ENCODE measurements at places on chromosomes 6 and 20.
A peak's percentile ranks its signal among the peaks of the same experiment; 100 is the strongest.

DNA sequence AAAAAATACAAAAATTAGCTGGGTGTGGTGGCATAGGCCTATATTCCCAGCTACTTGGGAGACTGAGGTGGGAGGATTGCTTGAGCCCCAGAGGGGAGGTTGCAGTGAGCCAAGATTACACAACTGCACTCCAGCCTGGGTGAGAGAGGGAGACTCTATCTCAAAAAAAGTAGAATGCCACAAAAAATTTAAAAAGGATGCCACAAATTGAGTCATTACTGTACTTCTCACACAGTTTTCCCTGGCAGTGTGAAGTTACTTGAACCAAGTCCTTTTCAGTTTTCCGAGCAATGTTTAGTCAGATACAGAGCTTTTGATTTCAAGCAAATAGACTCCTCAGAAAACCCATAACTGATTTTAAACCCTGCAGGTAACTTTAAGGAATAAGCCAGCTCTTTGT lies 53.3 kb downstream of the TNFRSF21 start:
- no peaks in the 10 kb centered on the region for H3K4me1 ChIP-seq
- no peak overlapping the region for H3K27ac ChIP-seq
- no peak overlapping the region for H3K4me3 ChIP-seq

DNA sequence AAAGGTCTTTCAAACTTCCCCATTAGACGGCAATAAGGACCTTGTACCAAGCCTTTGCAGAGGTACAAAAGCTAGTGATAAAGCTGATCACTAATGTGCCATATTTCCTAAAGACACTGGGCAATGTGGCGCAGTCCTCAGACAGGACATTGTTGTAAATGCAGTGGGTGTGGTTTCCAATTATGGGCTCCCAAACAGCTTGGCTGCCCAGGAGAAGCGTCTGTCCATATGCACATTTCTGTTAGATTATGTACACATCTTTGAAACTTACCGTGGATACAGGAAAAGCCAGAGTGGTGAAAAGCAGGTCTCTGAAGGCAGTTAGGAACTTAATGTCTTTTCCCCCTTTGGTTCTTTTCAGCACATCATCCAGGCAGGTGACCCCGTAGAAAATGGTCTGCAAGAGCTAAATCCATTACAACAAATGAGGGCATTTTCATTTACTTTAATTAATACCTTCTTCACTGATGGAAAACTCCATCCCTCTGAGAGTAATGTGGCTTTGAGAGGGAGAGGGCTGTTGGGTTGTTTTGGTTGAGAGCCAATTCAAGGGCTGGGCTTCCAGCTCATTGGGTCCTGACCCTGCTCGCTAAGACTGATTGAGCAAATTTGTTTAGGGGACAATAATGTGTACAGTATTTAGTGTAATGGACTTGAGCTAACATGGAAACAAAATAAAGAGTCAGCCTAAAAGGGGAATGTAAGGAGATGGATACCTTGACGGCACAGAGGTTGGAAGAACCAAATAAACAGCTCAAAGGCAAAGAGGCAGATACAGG lies 10.4 kb downstream of the ADTRP start:
- no peak overlapping the region for H3K4me3 ChIP-seq
- DNase-seq = no peak
- H3K36me3 ChIP-seq = no peaks in the 10 kb centered on the region
- peaks cover 3% of the 10 kb centered on the region for H3K4me1 ChIP-seq
- no peak overlapping the region for H3K27ac ChIP-seq
- H3K27me3 ChIP-seq = peaks cover 2% of the 10 kb centered on the region

DNA sequence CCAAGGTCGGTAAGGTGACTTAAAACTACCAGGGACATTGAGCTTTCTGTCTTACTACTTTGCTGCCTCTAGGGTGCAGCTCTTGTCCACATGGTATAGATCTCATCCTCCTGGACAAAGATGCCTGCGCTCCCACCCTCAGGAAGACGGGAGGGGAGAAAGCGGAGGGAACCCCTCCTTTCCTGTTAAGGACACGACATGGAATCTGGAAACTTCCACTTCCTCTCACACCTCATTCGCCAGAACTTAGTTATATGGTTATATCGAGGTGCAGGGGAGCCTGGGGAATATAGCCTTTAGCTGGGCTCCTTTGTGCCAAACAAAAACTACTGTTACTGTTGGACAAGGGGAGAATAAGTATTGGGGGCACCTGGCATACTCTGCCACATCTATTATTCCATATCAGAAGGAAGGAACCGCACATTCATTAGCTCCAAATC lies 224.3 kb upstream of the TSHZ2 start:
- H3K36me3 ChIP-seq = no peaks in the 10 kb centered on the region
- H3K4me1 ChIP-seq = no peaks in the 10 kb centered on the region
- H3K27ac ChIP-seq = no peak overlapping the region

DNA sequence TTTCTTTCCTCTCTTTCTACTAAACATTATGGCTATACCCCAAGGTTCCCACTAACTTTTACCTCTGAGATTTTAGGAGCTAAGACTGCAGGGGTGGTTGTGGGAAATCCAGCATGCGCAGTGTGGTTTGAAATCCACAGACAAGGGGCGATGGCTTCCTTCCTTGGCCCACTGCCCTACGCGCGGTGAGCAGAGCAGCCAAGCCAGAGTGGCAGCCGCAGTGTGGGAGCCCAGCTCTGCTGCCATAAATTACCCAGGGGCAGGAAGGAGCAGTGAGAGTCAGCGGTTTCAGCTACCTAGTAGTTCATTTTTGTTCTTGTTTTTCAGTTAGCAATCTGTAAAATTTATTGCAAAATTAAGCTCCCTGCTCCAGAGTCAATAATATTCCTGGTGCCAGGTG lies 101.4 kb downstream of the BMP2 start:
- no peak overlapping the region for H3K27ac ChIP-seq
- H3K36me3 ChIP-seq = no peaks in the 10 kb centered on the region
- no peak for DNase-seq
- H3K4me1 ChIP-seq = no peaks in the 10 kb centered on the region
- H3K27me3 ChIP-seq = no peaks in the 10 kb centered on the region

- H3K36me3 ChIP-seq = peaks cover 74% of the 10 kb centered on the region
- H3K4me1 ChIP-seq = peaks cover 89% of the 10 kb centered on the region
- H3K27ac ChIP-seq = peak overlapping the region; percentile 44
- DNase-seq = no peak
- no peaks in the 10 kb centered on the region for H3K27me3 ChIP-seq
Observed at GRCh38 chr6:111861431-111861885, 11.8 kb downstream of the FYN start.

GRCh38 chr20:5722927-5723326 lies 27.3 kb upstream of the SHLD1 start:
- no peak overlapping the region for H3K27ac ChIP-seq
- DNase-seq = no peak
- no peaks in the 10 kb centered on the region for H3K36me3 ChIP-seq
- peaks cover 2% of the 10 kb centered on the region for H3K4me1 ChIP-seq
- H3K4me3 ChIP-seq = no peak overlapping the region

- H3K27ac ChIP-seq = no peak overlapping the region
- no peak for DNase-seq
- no peak overlapping the region for H3K4me3 ChIP-seq
- peaks cover 3% of the 10 kb centered on the region for H3K4me1 ChIP-seq
Observed at GRCh38 chr20:25178563-25179438, 16.7 kb upstream of the ENTPD6 start.

- no peak for DNase-seq
- no peaks in the 10 kb centered on the region for H3K4me1 ChIP-seq
- H3K27ac ChIP-seq = no peak overlapping the region
- peaks cover 3% of the 10 kb centered on the region for H3K36me3 ChIP-seq
Observed at GRCh38 chr20:32497589-32498224, 87.4 kb downstream of the NOL4L start.

DNA sequence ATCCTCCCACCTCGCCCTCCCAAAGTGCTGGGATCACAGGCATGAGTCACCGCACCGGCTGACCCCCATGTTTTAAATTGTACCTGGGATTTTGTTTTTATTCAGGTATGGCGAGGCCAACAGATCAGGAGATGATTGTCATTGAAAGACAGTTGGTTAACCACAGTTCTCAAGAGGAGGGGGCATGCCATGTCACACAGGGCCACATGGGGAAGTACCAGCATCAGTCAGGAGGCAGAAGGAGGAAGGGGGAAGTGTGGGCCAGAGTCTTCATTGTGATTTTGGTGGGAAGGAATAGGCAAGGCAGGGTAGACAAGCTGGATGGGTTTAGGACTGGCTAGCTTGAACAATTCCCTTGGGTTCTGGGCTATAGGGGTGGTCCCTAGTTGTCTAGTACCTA lies 9.9 kb upstream of the MMP9 start:
- DNase-seq = no peak
- peaks cover 13% of the 10 kb centered on the region for H3K27me3 ChIP-seq
- H3K36me3 ChIP-seq = no peaks in the 10 kb centered on the region

- H3K4me1 ChIP-seq = no peaks in the 10 kb centered on the region
- H3K36me3 ChIP-seq = no peaks in the 10 kb centered on the region
- H3K27ac ChIP-seq = no peak overlapping the region
Observed at GRCh38 chr20:6966721-6967120, 199.2 kb downstream of the BMP2 start.

DNA sequence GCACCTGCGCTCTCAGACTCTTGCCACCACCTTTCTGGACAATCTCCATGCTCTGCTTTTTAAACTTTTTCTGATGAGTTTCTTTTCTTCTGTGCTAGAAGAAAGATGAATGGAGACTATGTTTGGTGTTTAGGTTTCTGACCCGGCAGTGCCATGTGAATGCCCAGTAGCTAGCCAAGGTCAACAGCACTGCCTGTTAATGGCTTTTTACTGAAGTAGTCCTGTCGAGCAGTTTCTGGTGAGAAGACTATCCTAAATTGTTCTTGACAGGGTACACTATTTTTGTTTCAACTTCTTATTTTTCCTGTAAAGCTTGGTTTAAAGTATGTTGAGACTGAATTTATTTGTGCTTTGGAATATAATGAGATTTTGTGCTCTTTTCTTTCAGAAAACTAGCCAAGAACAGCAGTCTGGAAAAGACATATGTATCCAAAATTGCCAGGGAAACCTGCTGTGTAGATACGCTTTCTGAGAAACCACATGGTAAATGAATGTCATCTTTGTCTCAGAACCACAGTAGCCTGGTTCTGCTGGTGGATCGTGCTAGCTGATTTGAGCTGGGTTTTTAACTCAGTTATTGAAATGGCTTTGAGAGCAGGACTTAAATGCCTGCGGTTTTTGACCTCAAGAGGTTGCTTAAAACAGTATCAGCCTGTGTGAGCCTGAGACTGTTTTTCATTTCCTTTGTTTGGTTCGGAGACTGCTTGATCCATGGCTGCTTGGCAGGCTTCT lies 48.1 kb downstream of the KCNS1 start:
- peak overlapping the region; percentile 73 for H3K27ac ChIP-seq
- no peaks in the 10 kb centered on the region for H3K27me3 ChIP-seq
- no peak overlapping the region for H3K4me3 ChIP-seq
- H3K4me1 ChIP-seq = peaks cover 56% of the 10 kb centered on the region
- H3K36me3 ChIP-seq = peaks cover 76% of the 10 kb centered on the region
- DNase-seq = no peak

- H3K4me3 ChIP-seq = no peak overlapping the region
- no peaks in the 10 kb centered on the region for H3K27me3 ChIP-seq
- no peak for DNase-seq
- peaks cover 43% of the 10 kb centered on the region for H3K36me3 ChIP-seq
- H3K4me1 ChIP-seq = peaks cover 3% of the 10 kb centered on the region
Observed at GRCh38 chr6:33772082-33772830, 16.7 kb downstream of the LEMD2 start.

DNA sequence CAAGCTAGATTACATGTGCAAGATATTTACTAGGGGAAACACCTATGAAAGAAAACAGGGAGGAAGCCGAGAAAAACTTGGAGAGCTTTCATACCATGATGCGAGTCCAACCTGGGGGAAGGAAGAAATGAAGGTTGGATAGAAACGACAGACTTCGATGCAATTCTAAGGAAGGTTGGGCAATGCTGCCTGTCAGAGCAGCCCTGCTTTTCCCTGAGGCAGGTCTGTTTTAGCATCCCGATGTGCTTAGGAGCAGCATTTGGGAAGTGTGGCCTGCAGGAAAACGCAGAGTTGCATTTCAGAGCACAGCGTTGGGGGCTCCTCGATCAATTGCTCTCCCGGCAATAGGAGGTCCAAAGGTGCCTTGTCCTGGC lies 91.9 kb upstream of the DTNBP1 start:
- no peaks in the 10 kb centered on the region for H3K36me3 ChIP-seq
- H3K4me3 ChIP-seq = no peak overlapping the region
- peaks cover 5% of the 10 kb centered on the region for H3K4me1 ChIP-seq

Measured in activated T-helper 2 cell treated with anti-CD3 and anti-CD28 coated beads, Interferon-gamma antibody, Interleukin-2, Interleukin-4, amounts not matched to agents 10 μg/mL and 5 μg/mL and 100 μg/mL, durations not matched to agents 14 hours and 24 hours and 36 hours (primary cell).